Activated T-cell treated with anti-CD3 and anti-CD28 coated beads for 4 hours (primary cell): ENCODE measurements at places on chromosomes 1 and 21.

GRCh38 chr1:230807029-230807428, 59.8 kb downstream of the CAPN9 start:
- no peak for DNase-seq

DNA sequence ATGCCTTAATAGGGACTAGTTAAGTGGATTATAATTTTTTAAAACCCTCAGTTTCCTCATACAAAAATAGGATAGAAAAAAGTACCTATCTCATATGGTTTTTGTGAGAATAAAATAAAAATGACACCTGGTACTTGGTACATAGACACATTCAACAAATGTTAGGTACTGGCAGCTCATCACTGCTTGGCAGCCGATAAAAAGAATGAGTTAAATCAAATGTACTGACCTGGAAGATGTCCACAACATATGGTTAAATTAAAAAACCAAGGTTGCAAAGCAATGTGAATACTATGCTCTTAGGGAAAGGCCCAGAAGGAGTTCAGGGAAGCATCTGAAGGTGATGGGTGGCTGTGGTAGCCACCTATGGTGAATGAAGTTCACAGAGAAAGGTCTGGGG, 64.9 kb upstream of the SMYD2 start:
- no peak for DNase-seq

- no peak for DNase-seq
Measured at GRCh38 chr1:174938281-174939007, 61.3 kb upstream of the CACYBP start.

DNA sequence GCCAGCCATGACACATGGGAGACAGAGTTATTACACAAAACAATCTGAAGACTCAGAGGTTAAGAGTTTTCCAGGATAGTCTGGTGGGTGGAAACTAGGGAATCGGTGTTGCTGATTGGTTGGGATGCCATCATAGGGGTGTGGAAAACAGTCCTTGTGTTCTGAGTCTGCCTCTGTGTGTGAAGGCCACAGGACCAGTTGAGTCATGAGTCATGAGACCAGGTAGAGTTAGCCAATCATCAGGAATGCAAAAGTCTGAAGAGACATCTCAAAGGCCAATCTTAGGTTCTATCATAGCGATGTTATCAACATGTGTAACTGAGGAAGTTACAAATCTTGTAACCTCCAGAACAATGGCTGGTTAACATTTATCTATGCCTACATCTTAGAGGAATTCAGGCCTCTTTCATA, 49.7 kb upstream of the NEK7 start:
- DNase-seq = no peak

DNA sequence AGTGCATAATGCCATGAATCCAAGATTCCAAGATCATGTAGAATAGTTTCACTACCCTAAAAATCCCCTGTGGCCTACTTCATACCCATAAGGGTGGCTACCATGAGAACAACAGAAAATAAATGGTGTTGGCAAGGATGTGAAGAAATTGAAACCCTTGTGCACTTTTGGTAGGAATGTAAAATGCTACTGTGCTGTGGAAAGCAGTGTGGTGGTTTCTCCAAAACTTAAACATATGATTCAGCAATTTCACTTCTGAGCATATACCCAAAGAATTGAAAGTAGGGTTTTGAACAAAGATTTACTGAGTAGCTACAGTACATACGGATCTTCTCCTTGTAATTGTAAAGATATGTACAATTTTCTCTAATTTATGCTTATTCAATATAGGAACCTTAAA, 16.0 kb downstream of the FNBP1L start:
- no peak for DNase-seq

GRCh38 chr1:211683396-211684297, 8.2 kb upstream of the NEK2 start:
- DNase-seq = no peak

DNA sequence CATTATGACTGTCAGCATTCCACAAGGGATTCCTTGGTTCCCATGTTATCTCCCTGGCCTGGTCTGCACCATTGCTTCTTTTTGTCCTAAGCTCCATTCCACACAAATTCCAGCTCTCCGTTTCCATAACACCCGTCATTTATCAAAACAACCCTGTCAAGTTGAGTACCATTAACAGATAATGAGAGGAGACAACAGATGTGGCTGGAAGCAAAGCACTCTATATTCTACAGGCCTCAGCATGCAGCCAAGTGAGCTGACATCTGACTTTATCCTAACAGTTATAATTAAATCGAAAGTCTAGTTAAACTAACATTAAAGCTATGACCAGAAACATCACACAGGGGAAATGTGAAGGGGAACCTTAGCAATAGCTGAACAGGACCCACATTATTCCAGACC, 110.4 kb downstream of the RERE start:
- no peak for DNase-seq

DNA sequence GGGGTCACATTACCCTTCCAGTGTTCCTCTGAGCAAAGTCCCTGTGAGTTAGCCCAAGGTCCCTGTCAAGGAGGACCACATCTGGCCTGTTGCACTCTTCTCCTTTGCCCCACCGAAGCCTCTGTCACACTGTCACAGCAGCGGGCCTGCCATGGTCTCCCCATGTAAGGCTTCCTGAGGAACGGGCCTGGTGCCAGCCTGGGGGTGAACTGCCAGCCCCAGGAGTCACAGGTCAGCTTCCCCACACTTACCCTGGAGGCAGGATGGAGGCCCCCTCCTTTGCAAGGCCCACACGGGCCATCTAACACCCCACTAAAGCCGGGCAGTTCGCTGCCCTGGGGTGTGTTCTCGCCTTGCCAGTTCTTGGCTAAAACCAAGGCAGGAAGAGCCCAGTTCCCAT, 14.1 kb downstream of the TNFRSF1B start:
- no peak for DNase-seq

- no peak for DNase-seq
Measured at GRCh38 chr1:116064616-116065015, 46.6 kb upstream of the MAB21L3 start.

DNA sequence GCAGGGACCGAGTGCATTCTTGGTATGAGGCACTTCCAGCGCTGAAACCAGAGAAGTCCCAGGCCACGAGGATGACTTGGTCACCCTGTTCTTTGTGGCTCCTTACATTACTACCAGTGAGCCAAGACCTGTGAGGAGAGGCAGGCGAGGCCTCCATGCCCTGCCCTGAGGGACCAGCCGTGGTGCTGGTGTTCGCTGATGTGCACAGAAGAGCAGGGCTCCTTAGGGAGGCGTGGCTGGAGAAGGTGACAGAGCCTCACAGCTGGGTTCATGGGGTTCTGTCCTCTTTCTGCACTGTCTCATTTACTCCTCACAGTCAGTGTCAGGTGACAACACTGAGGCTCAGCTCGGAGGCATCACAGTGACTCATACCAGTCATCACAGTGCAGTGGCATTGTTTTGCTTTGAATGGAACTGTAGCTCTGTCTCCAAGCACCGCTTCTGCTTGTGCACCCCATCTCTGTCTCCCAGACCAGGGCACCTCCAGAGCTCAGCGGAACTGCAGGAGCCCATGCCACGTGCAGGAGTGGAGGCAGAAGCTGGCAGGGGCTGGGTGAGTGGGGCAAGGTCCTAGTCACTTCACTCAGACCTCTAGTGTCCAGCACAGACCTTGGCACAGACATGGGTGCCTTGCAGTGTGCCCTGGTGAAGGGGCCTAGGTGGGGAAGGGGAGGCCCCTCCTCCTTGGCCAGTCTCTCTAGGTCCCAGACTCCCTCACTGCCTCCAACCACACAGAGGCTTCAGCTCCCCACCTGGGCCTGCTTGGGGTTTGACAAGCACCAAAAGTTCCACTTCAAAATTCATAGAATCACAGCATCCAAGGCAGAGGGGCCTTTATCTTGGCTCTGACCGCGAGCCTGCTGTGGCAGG, 310.9 kb downstream of the MATN1 start:
- DNase-seq = no peak

DNA sequence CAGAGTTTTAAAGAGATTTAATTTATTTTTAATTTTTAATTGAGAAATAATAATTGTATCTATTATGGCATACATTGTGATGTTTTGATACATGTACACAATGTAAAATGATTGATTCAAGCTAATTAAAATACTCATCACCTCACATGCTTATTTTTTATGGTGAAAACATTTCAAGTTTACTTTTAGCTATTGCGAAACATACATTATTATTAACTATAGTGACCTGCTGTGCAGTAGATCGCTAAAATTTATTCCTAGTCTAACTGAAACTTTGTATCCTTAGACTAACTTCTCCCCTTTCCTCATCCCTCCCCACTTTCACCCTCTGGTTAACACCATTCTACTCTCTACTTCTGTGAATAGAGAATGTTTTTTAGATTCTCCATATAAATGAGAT, 191.6 kb downstream of the DNAH14 start:
- DNase-seq = no peak

DNA sequence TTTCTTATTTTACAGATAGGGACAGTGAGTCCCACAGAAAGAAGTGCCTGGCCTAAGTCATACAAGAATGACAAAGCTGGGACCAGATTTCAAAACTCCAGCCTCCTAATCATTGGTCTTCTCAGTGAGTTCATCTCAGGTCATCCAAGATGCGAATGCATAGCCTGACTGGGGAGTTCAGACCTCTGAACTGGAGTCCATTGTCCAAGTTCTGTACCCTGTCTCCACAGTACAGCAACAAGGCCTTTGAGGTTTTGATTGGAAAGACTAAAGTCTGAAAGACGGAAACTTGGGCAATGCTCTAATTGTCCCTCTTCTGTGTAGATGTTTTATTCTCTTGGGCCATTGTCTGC, 62.0 kb downstream of the TNN start:
- DNase-seq = no peak

DNA sequence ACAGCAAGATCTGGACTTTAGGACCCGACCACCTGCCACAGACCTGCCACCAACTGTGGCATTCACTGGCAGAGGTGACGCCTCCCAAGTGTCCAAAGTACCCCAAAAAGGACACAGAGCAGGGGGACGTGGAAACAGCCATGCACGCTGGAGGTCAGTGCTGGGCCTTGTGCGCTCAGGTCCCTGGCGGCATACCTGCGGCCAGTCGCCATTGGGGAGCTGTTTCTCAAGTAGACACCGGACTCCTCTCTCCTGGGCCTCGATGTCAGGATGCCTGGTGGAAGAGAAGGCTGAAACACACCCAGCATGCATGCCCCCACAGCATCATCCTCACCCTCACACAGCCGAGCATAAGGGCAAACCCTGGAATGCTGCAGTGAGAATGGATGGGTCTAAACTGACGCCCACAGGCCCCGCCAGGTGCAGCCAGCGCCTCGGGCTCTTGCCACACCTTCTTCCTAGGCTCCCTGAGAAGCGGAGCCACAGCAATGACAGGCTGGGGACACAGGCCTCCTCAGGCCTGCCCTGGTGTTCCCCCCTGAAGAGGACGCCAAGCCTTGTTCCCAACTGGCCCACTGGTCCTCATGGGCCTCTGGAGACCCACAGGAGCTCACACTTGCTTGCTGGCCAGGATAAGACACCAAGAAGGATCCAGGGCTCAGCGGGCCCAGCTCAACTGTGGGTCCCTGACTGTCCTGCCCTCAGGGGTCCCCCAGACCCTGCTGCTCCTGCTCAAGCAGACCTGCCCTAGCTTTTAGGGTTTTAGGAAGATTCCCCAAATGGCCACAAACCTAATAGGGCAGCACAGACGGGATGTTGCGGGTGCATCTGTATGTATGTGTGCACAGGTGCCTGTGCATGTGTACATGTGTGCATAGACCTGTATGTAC, 7.7 kb upstream of the SPATC1L start:
- no peak for DNase-seq

DNA sequence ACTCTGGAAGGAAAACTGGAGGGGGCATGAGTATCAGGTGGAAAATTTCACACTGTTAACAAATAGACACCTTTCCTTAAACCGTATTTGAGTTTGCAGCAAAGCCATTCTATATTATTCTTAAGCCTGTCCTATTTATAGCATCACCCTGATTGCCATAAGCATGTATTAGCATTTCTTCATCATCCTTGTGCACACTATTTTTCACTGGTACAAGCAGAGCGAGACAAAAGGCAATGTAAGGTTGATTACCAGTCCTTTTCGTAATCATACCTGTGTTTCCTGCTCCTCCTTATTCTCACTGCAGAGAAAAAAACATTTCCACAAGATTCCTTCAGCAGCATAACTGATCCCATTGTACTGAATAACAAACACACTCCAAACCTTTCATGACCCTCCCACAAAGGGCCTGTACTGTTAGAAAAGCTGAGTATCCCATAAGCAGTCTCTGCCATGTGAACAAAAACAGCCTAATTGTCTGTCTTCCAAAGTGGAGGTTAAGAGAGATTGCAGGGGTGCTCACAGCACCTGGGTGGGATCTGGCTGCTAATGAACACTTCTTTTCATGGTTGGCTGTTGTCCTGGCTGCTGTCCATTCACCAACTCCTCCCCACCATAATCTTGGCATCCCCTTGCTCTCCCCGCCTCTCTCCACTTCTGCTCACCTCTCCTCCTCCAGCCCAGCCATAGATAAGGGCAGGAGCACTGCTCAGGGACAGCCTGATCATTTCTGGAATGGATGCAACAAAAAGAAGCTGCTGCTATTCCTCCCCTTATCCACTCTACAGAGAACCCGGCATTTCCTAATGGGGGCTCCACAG, 30.4 kb downstream of the VTCN1 start:
- DNase-seq = no peak
